ENCODE measurements at places on chromosomes 11 and 22. TPM values are rescaled to one million over a fixed set of nuclear protein-coding genes. Genes with fewer than 3 reads are reported as not detected.

The TLCD5 gene
- total RNA-seq, result 6.6 TPM

The CCDC88B gene
- total RNA-seq, result 0.34 TPM

The ZNF202 gene
- 8.3 TPM for total RNA-seq

The TMEM123 gene
- 82.2 TPM for total RNA-seq

The KCNE3 gene
- total RNA-seq, result 8.5 TPM

The IL18 gene
- 5.2 TPM for total RNA-seq

The DDTL gene
- total RNA-seq, result 1.2 TPM

The KCNK7 gene
- total RNA-seq, result 1.2 TPM

The VSIG2 gene
- not detected for total RNA-seq

The MPZL2 gene
- not detected for total RNA-seq

The OR9Q1 gene
- total RNA-seq, result not detected

The CASP5 gene
- not detected for total RNA-seq

The MOV10L1 gene
- 2.9 TPM for total RNA-seq

The PDGFD gene
- total RNA-seq, result 42.9 TPM

The VWCE gene
- total RNA-seq, result 2.2 TPM

The SLC25A1 gene
- 153 TPM for total RNA-seq

The OR56A1 gene
- total RNA-seq, result not detected

The CRYBB3 gene
- not detected for total RNA-seq

The CLDN5 gene
- 2.1 TPM for total RNA-seq

The C1QTNF6 gene
- 24.9 TPM for total RNA-seq

The OVCH2 gene
- not detected for total RNA-seq

The OVOL1 gene
- total RNA-seq, result not detected

The CD248 gene
- total RNA-seq, result 500 TPM

The ENTHD1 gene
- total RNA-seq, result not detected

The OR51B5 gene
- total RNA-seq, result not detected

The CAPN1 gene
- total RNA-seq, result 168 TPM

The NTM gene
- 1.5 TPM for total RNA-seq

The TRIM48 gene
- total RNA-seq, result not detected

The LRRN4CL gene
- 5.3 TPM for total RNA-seq

The APLNR gene
- total RNA-seq, result 3.4 TPM

The LDLRAD3 gene
- 38.0 TPM for total RNA-seq

The KRTAP5-10 gene
- total RNA-seq, result not detected

The SCUBE1 gene
- 0.09 TPM for total RNA-seq
